ENCODE measurements at places on chromosomes 2 and 18. TPM values are rescaled to one million over a fixed set of nuclear protein-coding genes. Genes with fewer than 3 reads are reported as not detected.

NGEF gene
- 0.98 TPM for total RNA-seq

TGIF1 gene
- total RNA-seq: 210 TPM

TNFRSF11A gene
- total RNA-seq: 0.13 TPM

DCC gene
- total RNA-seq: not detected

RNF152 gene
- total RNA-seq: 7.5 TPM

ANKRD30BL gene
- not detected for total RNA-seq
